ENCODE measurements at places on chromosomes 4 and X. TPM values are rescaled to one million over a fixed set of nuclear protein-coding genes. Genes with fewer than 3 reads are reported as not detected.
A peak's percentile ranks its signal among the peaks of the same experiment; 100 is the strongest.

DNA sequence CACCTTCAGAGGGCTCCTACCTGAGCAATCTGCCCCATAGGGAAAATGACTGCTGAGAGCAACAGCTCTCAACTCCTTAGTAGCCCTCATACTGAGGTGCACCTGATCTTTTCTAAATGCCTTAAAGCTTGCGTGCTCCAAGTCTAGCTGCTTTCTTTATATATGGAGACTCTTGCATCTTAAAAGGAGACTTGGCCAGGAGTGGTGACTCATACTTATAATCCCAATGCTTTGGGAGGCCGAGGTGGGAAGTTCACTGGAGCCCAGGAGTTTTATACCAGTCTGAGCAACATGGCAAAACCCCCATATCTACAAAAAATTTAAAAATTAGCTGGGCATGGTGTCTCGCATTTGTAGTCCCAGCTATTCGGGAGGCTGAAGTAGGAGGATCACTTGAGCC, 78.1 kb upstream of the TRIM2 start:
- peak; percentile 33 for DNase-seq

DNA sequence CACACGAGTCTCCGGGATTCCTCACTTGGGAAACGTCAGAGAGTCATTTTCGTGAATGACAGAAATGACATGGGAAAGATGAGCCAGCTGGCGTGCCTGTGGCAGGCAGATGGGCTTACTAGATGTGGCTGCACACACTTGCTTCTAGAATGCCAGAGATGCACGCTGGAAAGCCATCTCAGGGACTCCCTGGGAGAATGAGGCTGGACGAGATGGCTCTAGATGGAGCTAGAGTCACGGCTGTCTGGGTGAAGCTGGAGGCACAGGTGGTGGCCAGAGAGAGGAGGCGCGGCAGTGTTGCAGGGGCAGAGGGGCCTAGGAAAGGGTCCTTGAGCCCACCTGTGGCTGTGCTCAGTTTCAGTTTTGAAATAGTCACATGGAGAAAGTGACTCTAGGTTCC, 26.0 kb downstream of the TKTL1 start:
- DNase-seq, result peak; percentile 55

- DNase-seq, result peak; percentile 86
Measured at GRCh38 chrX:283115-283845, 2.1 kb downstream of the PLCXD1 start.

GRCh38 chr4:99986792-99987191, 36.7 kb upstream of the H2AZ1 start:
- DNase-seq, result no peak

Gene FGFRL1
- 82.5 TPM for total RNA-seq

- DNase-seq, result no peak
Measured at GRCh38 chr4:55675196-55675793, 39.2 kb upstream of the NMU start.

Gene GAGE2A
- not detected for total RNA-seq

Gene SPANXA2
- 157 TPM for total RNA-seq

DNA sequence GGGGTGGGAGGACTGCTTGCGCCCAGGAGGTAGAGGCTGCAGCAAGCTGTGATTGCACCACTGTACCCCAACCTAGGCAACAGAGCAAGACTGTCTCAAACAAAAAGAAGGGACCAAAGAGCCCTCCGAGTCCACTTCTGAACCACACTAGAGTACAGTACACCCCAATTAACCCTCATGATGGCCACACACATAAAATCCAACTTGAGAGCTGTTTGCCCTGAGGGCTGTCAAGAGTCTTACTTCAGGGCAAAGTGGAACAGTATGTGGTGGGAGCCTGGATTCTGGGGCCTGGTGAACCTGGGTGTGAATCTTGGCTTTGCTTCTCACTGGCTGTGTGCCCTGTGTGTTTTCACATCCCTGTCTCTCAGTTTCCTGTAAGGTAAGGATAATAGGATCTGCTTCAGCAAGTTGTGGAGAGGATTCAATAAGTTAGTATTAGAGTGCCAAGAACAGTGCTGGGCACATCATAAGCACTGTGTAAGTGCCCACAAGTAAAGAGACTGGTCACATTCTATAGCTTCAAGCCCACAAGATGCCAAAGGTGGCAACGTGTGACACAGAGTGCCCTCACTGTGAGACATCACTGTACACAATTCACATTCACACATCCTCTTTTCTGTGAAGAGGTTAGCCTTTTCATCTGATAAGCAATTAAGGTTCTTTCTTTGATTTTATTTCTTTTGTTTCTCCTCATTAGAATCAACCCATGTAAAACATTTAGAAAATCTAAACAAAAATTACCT, 52.1 kb downstream of the LEF1 start:
- peak; percentile 25 for DNase-seq

Gene ADGRL3
- total RNA-seq, result 0.07 TPM

DNA sequence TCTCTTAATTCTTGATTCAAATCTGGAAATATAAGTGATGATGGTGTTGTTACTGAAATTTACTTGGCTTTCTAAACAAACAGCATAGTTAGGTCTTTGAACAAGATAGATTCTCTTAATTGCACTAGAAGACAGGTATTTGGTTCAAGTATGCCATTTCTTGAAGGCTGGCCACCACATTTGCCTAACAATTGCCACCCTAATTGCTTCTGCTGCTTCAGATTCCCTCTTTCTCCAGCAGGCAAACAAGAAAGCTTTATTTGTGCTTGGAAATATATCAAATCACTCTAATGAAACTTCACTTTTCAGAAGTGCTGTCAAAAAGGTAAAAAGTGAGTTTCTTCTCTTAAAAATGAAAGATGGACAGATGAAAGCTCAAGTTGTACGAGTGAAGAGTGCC, 418.6 kb downstream of the INPP4B start:
- no peak for DNase-seq

- peak; percentile 33 for DNase-seq
Measured at GRCh38 chr4:107379054-107379869, 340.8 kb downstream of the PAPSS1 start.

GRCh38 chr4:142356118-142356759, 489.9 kb downstream of the INPP4B start:
- no peak for DNase-seq

Gene FRMPD3
- total RNA-seq, result not detected

- DNase-seq, result no peak
Measured at GRCh38 chr4:99652596-99653436, 4.8 kb downstream of the C4orf54 start.

DNA sequence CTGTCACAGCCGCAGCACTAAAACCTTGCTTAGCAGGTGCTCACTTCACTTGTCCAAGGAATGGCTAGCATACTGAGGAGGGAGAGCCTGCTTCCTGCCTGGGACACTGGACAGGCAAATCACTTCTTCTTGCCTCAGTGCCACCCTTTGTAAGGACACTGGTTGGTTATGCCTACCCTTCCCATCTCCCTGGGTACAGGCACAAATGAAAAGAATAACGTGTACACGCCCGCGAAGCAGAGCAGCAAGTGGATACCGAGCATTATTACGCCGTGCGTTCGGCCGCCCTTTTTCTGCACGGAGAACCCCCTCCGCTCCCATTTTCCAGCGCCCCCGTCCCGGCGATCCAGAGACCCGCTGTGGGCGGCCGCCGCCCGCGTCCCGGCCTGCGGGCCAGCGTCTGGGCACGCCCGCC, 338 bp upstream of the KLHL2 start:
- DNase-seq, result peak; percentile 25

Gene RLIM
- total RNA-seq, result 69.1 TPM

DNA sequence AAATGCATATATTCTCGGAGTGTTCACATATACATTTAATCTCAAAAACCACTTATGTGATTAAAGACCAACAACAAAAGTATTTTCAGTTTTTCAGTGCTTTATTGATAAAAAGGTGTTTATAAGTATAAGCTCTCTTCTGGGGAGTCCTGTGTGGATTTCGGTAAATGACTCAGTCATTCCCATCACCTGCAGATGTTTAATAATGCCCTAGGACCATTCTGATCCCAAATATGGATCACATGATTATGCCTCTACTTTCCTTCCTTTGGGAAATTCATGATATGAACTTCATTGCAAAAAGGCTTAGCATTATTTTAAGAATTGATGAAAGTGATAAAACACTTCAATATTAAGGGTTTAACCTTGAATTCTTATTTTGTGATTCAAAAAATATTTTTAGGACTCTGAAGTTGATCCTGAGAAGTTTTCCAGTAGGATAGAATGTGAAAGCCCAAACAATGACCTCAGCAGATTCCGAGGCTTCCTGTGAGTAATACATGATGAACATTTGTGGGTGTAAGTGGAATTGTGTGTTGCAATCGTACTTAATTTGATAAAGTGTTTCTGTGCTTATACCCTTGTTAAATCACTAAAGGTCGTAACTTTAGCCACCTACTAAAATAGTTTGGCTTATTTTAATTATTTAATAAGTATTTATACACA, 40.2 kb downstream of the ATP10D start:
- peak; percentile 92 for DNase-seq

DNA sequence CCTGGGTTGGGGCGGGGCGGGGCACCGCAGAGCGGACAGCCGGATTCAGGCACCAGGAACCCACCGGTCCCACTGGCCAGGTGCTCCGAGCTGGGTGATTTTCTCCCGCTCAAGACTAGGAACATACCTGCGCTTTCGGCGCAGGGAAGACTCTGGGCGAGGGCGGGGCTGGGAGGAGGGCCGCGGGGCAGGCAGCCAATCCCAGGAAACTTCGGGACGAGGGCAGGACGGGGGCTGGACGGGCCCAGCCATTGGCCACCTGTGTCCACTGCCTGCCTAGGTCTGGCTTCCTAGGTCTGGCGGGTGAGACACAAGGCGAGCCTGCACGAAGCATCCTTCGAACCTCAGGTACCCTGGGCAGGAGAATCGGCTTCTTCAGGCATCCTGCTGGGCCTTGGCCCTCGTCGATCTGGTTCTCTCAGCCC, 274 bp upstream of the ERVMER34-1 start:
- DNase-seq, result no peak

Gene SAGE1
- total RNA-seq, result not detected

Gene C4orf46
- total RNA-seq, result 20.9 TPM

DNA sequence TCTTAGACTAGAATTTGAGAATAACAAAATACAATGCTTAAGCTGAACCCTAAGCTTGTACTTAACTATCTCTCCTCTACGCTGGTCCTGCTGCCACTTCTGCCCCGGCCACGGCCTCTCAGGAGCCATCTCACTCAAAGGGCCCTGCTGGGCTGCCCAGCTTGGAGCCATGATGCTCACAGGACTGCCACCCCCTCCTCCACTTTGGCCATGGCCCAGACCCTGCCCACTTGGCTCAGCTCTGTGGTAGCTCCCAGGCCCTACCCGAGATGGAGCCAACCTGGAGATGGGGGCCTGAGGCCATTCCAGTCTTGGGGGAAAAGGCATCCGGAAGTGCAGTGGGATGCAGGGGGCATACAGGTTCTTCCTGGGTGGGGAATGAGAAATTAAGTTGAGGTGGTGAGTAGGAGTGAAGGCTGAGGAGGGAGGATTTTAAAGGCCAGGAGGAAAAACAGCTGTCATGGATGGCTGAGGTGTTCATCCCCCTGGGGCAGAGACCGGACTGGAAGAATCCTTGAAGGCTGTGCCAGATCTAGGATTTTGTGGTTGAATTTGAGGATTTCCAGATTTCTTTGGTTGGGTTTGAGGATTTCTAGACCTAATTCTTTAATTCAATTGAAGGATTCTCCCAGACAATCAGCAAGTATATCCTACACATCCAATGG, 824 bp downstream of the SASH3 start:
- DNase-seq, result no peak

Gene PGAM4
- total RNA-seq, result not detected

DNA sequence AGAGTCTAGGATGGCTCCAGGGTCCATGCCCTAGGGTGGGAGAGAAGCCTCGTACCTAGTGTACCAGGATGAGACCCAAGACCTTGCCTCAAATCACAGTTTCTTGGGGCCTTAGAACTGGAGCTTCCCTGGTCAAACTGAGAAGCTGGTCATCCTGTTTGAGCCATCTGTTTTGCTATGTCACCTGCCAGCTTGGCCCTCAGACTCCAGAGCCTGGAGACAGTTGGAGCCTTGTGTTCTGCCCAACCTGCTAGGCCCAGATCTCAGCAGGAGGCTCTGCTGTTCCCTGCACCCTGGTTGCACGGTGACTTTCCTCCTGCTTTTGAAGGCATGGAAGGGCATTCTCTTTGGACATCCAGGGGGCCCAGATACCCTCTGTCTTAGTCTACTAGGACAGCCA, 206.3 kb upstream of the ATP6AP2 start:
- DNase-seq, result no peak

Gene GC
- total RNA-seq, result not detected

DNA sequence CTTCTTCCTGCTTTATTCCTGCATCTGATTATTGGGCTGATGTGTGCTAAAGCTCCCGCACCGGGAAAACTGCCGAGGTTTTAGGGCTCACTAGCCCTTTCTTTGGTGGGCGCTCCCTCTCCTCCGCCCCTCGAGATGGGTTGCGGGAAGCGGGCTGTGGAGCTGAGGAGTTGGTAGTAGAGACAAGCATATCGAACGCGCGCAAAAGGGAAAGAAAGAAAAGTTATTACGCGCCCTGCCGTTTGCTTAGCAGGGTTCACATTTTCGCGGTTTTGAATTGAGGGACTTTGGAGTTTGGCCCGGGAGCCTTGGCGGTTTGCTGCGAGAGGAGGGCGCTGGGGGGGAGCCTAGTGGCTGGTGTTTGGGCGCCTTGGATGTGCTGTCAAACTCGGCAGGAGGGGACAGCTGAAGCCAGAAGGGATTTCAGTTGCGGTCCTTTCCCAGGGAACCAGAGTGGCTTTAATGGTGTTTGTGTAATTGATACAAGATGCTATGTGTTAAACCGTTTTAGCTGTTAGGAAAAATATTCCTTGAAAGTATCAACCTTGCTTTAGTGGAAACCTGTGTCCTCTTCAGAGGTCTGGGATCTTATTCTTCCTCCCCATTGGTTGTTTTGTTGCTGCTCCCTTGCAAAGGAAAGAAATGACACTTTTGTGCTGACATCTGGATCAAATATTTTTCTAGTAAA, 1.1 kb downstream of the GAB1 start:
- peak; percentile 64 for DNase-seq

GRCh38 chr4:128718768-128719167, 90.7 kb upstream of the JADE1 start:
- DNase-seq, result peak; percentile 65

- DNase-seq, result no peak
Measured at GRCh38 chrX:46687619-46688018, 71.3 kb downstream of the SLC9A7 start.

GRCh38 chrX:151776181-151776731, 41.7 kb downstream of the CNGA2 start:
- no peak for DNase-seq

Gene ACOT9
- 47.9 TPM for total RNA-seq

- DNase-seq, result no peak
Measured at GRCh38 chrX:154602766-154603437, 16.2 kb downstream of the CTAG1B start.

Gene TEX13C
- total RNA-seq, result not detected

Gene BEX2
- 8.9 TPM for total RNA-seq

GRCh38 chr4:173121076-173121561, 47.5 kb upstream of the GALNT7 start:
- no peak for DNase-seq

DNA sequence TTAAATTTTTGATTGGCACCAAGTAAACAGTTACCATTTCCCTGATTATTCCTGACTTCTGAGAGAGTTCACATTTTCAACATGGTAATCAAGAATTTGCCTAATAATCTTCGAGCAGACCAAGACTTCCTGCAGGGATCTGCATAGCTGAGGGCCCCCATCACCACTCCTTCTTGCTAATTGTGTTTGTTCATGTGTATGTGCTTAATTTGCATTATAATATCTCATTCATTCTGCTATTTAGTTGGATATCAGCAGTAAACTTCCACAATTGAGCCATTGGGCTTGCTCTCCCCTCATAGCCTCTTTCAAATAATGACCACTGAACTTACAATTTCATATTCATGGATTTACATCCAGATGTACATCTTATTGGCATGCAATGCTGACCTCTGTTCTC, 292.5 kb downstream of the SPATA18 start:
- DNase-seq, result no peak

- DNase-seq, result no peak
Measured at GRCh38 chr4:122606364-122607043, 14.4 kb downstream of the IL21 start.

All from M059J (cell line).